ENCODE measurements at places on chromosomes 2 and 18.

DNA sequence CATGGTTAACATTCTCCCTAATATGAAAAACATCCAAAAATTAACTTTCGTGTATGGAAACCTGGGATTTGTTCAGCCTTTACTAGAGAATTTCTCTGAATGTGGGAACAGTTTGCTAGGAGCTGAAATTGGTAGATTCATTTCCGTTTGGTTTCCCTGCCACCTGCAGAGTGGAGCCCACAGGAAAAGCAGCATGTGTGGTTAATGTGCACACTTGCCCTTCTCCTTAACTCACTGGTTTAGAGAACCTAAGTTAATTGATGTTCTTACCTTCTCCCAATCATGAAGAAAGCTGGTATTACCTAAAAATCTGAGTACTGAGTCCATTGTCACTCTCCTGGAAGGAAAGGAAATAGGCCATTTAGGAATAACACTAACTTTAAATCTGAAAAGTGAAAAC lies 37.6 kb upstream of the ASXL3 start:
- no peak for DNase-seq

DNA sequence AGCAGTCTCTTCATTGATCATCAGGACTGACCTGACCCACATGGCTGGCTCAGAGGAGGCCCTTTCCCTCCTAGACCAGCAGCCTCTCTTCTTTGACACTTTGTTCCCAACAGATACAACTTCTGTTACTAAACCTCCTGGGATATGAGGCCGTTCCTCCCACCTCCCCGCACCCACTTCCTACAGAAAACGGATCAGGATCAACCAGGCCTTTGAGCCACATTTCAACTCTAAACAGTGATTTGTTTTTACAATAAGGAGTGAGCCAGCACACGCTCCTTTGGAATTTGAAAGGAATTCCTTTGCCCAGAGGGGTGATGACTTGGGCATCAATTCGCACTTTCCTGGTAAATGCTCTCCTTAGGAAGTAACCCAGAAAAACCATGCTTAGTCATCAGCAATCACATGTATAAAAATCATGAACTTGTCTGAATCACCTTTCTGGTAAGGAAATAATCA lies 180.4 kb downstream of the FAM124B start:
- DNase-seq: no peak

- DNase-seq: no peak
These were observed 147.8 kb upstream of the KLHL29 start for GRCh38 chr2:23237147-23237546.

- no peak for DNase-seq
These were observed 458.8 kb downstream of the PIK3C3 start for GRCh38 chr18:42413870-42414269.

DNA sequence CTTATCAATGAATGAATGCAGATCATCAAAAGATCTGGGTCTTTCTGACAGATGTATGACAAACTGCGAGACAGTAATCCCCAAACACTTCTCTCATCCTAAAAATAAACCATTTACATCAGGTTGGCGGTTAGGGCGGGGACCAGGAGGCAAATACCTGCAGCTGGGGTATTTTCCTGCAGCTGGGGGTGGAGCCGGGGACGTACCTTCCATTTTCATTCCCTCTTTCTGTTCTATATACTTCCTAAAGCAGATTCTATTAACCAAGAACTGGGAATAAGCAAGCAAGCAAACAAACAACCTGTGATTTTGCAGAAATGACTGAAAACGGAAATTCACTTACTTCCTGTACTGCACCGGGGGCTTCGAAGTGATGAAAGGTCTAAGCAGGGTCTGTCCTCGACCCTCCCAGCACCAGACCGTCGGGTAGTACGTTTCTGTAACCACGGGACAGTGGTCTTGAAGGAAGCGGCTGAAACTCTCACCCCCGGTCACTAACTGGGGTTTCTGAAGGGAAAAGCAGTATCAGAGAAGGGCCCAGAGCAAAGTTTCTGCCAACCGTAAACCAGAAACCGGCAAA lies 1.2 kb downstream of the ABHD3 start:
- no peak for DNase-seq

DNA sequence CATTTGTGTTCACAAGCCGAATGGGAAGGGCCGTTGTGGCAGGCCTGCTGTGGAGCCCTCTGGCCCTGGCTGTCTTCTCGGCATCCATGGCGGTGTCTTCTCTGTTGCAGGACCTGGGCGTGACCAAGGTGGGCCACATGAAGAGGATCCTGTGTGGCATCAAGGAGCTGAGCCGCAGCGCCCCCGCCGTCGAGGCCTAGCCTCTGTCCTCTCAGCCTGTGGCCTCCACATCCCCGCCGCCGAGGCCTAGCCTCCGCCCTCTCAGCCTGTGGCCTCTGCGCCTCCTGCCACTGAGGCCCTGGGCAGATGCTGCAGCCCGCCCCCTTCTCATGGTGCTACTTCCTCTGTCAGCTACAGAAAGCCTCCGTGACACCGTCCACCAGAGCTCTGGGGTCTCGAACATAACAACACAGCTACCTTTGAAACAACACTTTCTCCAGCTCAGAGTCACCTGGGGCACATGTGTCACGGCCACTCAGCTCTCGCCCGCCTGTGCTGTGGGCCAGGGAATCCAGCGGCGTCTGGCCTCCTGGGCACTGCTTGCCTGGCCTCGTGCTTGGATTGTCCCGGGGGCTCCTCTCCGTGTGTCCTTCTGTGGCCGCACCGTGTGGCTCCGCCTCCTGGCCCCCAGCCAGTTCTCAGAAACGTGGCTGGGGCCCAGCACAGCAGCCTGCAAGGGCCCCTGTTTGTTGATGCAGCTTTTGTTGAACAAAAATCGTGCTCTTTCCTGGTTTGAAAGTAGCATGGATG lies 97.1 kb downstream of the USP40 start:
- no peak for DNase-seq

DNA sequence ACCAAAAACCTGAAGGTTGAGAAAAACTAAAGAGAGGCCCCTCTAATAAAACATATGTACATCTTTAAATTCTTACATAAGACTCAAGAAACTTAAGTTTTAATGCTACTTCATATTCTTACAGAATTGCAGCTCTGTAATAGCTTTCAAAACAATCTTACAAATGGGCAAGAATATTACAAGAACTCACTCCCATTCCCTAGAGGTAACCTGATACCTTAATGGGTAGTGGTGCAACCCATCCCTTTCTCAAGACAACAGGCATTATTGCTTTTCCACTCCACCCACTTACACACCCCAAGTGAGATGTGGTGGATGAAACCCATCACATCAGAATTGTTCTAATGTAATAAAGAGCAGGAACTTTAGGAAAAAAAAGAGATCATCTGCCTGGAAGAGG lies 103.7 kb downstream of the RBMS1 start:
- no peak for DNase-seq

Measured in stimulated activated CD4-positive, alpha-beta T cell treated with anti-CD3 and anti-CD28 coated beads, Interleukin-1b, Interleukin-23, amount 100 ng/mL, for 24 hours (primary cell).